Stimulated activated CD8-positive, alpha-beta memory T cell treated with anti-CD3 and anti-CD28 coated beads, Interleukin-12 subunit alpha, Interleukin-12 subunit beta, amount 100 ng/mL, for 1 hour (primary cell): ENCODE measurements at places on chromosomes 5 and 9.

DNA sequence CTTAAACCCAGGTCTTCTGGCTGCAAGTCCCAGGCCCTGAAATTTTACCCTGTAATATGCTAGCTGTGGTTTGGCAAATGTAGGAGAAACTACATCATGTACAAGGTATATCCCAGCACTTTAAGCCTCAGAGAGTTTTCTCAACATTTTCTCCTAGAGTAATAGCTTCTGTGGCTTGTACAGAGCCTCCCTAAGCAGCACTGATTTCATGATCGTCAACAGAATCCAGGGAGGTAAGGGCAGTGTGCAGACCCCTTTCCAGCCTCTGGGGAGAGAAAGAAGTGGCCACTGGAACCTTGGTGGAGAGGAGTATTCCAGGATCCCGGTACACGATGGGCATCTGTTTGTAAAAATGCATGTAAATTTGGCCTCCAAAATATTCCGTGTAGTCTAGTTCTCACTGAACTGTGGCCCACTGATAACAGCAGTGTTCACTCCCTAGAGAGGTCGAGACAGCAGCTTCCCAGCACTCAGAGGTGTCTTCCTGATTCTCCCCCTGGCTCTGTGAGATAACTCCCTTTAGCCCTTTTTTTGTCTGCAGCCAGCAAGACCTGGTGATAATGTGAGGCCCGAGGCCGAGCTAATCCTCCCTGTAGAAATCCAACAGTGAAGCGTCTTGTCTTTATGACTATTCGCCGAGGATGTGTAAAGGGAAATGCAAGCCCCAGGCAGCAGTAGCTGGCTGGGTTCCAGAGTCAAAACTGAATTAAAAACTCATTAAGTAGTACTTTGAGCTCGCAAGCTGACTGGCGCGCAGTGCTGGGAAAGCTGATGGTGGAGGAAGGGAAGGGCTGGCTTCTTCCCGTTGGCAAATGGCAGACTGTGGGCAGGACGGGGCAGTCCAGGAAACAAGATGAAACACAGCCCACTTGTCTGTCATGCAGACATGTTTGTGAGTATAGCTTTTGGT is 59.0 kb downstream of the MAP1B start:
- no peak for DNase-seq

GRCh38 chr5:73668017-73668416 is 42.0 kb downstream of the ARHGEF28 start:
- no peak for DNase-seq

- no peak for DNase-seq
Observed at GRCh38 chr9:72753266-72753893, 199.5 kb downstream of the ALDH1A1 start.

GRCh38 chr5:146394486-146394885 is 52.6 kb upstream of the TCERG1 start:
- no peak for DNase-seq

GRCh38 chr5:131994533-131995226 is 16.8 kb downstream of the ACSL6 start:
- DNase-seq = no peak

- no peak for DNase-seq
Observed at GRCh38 chr9:123523001-123523400, 167.0 kb downstream of the CRB2 start.

DNA sequence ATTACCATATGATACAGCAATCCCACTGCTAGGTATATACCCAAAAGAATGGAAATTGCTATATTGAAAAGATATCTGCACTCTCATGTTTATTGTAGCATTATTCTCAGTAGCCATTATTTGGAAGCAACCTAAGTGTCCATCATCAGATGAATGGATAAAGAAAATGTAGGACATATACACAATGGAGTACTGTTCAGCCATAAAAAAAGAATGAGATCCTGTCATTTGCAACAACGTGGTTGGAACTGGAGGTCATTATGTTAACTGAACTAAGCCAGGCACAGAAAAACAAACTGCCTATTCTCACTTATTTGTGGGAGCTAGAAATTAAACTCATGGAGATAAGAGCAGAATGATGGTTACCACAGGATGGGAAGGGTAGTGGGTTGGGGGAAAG is 63.1 kb upstream of the TTC23L start:
- DNase-seq = no peak

DNA sequence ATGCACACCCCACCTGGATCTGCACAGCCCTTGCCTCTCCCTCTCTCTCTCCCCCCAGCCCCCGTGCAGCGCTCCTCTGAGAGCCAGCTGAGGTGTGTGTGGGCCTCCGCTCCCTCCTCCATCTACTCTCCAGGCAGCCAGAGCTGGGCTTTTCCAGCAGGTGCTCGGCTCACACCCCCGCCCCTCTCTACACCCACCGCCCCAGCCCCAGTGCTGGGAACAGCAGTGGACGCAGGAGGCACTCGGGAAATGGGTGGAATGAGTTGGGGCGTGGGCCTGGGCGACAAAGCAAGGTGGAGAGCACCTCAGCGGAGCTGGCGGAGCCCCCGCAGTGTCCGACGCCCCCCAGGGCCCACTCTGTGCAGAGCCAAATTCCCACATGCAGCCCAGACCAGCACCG is 13.3 kb upstream of the LHX3 start:
- DNase-seq = no peak

GRCh38 chr9:127360829-127361228 is 36.1 kb upstream of the SLC2A8 start:
- DNase-seq = no peak

DNA sequence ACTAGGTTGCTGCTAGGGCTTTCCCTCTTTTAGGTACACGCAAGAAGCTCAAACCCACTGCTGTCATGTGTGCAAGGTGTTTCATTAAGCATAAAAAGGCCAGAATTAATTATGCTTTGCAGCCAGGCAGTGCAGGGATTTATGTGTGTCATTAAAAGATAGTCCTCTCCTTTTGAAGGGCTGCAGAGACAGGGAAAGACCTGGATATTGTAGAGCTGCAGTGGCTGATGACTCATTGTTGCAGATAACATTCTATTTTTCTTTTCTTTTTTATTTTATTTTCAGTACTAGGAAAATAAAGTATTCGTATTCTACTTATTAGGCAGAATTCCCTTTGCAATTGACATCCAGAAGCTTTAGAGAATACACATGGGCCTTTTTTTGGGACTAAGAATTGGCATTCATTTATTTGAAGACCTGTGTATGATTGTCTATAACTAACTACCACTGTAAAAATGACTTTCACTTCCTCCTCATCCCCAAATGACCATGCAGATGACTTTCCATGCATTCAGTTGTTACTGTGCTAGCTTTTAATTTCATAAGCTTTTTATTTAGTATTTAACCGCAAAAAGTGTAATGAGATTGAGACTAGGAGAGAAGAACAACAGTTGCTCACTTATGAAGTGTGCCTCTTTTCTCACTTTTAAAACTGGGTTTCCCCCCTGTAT is 113.0 kb downstream of the PAM start:
- DNase-seq = no peak

- DNase-seq = no peak
Observed at GRCh38 chr9:99055384-99055783, 49.5 kb upstream of the TGFBR1 start.

DNA sequence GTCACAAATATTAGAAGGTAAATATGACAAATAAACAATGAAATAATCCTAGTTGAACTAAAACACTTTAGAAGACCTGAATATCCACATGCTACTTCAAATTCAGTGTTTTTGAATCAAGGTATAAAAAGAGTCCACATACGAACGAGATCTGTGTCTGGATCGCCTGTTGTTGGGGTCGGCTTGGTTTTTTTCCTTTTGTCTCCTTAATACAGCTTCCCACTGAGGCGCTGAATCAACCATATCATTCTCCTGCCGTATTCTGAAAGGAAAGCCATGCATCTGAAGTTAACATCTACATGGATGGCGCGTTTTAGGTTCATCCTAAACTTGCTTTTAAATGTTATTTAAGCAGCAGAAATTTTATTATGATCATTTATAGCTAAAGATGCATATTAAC is 235.2 kb downstream of the EPB41L4A start:
- no peak for DNase-seq

DNA sequence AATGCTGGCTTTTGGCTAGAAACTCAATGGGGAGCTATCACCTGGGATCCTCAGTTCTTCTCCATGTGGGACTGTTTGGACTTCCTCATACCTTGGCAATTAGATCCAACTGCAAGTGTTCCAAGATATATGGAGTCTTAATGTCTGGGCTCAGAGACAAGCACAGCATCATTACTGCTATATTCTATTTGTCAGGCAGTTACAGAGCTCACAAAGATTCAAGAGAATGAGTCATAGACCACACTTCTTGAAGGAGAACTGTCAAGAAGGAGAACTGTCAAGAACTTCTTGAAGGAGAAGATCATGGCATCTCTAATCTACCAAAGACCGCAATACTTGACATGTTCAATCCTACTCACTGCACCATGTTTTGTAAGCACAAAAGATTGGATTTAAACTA is 106.8 kb upstream of the NREP start:
- no peak for DNase-seq

- no peak for DNase-seq
Observed at GRCh38 chr5:32223972-32224609, 50.0 kb upstream of the GOLPH3 start.

DNA sequence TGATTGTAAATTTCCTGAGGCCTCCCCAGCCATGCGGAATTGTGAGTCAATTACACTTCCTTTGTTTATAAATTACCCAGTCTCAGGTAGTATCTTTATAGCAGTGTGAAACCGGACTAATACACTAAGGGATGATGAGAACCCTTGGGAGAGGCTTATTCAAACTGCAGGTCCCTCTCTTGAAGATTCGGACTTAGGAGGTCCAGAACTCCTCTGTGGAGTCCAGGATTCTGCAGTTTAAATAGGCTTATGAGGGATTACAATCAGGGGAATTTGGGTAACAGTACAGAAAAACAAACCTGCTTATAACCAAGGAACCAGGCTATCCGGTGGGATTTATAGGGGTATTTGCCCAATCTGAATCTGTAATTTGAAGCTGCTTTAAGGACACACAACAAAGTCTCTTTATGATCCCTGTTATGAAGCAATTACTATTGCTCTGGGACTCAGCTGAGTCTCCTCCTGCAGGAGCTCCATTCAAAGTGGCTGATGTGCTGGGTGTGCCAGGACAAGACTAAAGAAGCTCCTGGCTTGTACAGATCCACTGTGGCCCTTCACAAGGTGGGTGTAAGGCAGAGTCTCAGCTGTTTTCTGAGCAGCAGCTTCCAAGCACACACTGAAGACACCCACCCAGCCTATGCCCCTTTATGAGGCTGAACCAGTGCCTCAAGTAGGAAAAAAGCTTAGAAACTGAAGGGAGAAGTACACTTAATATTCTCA is 41.8 kb upstream of the LHFPL2 start:
- no peak for DNase-seq

DNA sequence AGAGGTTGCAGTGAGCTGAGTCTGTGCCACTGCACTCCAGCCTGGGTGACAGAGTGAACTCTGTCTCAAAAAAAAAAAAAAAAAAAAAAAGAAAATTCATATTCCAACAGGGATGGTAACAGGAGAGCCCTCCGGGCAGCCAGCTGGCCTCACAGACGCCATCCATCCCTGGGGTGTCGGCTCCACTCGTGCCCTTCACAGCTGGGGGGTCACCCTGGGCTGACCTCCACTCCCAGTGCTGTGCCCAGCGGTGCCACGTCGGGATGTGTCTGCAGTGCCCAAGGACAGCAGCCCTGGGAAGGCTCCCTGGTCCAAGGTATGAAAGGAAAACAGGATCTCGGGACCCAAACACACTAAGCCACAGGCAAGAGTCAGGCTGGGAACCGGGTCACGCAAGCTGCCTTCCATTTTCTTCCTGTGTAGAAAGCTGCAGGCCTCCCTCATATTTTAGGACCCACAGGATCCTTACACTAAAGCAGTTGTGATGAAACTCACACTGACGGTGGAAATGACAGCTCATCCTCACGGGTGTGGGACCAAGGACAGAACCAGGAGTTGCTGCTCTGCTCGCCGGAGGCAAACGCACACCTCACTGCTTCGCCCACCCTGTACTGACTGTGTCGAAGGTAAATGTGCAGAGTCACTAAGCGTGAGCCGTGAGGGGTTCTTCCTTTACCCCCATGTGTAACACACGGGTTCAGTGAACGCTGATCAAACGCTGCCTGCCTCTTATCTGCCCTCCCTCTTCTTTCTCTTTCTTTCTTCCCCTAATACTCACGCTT is 5.3 kb downstream of the SLC12A7 start:
- DNase-seq = no peak

DNA sequence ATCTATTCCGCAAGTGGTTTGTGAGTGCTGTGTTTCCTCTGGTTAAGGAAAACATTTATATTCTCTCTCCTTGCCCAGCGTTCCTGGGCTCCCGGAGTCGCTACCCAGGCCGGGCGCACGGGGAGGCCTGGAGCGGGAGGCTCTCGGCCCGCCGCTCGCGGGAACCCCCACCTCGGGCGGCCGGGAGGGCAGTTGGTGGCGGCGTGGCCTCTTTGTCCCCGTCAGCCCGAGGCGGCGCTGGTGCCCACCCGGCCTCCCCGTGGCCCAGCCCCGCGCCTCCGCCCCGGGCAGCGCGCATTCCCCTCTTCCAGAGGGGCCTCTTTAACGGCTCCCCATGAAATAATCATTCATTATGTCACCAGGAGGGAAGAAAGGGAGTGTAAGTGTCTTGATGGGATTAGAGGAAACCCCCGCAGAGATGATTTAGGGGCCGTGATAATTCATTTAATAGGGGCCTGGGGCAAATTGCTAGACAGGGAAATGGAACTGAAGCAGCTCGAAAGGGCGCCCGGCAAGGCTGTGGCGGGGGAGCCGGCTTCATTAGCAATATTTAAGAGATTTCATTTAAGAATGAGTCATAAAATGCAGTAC is 181.9 kb upstream of the TBCA start:
- no peak for DNase-seq

DNA sequence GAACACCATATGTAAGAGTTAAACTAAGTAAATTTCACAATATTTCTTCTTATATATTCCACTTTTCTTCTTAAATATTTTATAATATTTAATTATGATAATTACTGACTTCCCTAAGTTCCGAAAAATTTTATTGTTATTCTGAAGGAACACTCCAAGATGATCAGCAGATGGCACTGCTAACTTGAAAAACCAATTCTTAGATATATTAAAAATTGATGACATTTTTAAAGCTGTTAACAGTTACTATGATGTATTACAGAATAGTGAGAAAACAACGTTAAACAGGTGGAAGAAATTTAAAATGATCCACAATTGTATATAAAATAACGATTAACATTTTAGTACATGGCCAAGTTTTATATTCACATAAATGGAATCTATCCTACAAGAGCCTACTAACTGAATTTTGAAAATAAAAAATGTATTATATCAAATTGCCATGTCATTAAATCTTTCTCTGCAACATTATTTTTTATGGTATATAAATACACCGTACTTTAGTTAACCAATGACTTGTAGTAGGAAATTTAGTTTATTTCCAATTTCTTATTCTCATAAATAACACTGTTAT is 30.1 kb upstream of the MUSK start:
- DNase-seq = no peak

DNA sequence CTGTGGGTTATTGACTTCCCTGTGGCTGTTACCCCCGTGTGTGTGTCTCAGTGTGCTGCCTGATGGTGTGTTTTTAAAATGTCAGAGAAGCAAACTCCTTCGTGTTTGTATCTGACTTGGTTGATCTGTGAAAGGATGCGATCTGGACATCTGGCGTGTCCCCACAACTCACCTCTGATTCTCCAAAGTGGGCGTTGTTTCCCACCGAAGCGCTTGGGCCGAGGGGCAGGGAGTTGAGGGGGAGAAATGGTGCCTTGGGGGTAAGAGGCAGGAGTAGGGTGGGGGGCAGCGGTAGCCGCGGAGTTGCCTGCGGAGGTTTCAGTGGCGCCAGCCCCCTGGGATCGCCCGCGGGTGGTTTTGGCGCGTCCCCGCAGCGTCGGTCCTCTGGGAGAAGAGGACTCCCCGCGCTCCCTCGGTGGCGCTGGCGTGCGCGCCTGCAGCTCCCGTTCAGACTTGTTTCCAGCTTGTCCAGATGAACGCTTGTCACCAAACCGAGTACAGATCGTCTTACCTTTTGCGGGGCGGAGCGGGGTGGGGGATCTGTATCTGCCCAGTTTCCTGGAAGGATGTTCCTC is 1.1 kb downstream of the MAST4 start:
- DNase-seq = no peak
